Stimulated activated CD4-positive, alpha-beta T cell treated with anti-CD3 and anti-CD28 coated beads, Interleukin-12 subunit alpha, Interleukin-12 subunit beta, amount 100 ng/mL, for 48 hours (primary cell): ENCODE measurements at places on chromosomes 1 and 21.

GRCh38 chr1:228810878-228811711 lies 75.8 kb downstream of the RHOU start:
- DNase-seq: no peak

DNA sequence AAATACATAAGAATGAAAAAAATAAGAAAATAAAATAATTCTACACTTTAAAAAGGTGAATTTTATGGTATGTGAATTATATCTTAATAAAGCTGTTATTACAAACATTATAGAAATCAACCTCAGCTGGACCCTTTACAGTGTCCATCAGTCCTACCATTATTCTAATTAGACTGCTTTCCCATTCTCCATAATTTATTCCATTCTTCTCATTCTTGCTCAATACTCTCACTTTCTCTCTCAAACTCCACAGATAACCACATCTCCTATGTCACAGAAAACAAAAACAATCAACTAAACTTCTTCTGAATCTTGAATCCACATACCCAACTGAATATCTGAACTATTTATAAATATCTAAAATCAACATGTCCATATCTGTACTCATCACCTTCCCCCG lies 11.6 kb downstream of the HFM1 start:
- DNase-seq: no peak

- DNase-seq: no peak
These were observed 39.0 kb downstream of the LRRC8C start for GRCh38 chr1:89671775-89672488.

- DNase-seq: no peak
These were observed 61.3 kb upstream of the DIP2A start for GRCh38 chr21:46397211-46397905.

- DNase-seq: no peak
These were observed 129.0 kb downstream of the SYF2 start for GRCh38 chr1:25103164-25103795.

DNA sequence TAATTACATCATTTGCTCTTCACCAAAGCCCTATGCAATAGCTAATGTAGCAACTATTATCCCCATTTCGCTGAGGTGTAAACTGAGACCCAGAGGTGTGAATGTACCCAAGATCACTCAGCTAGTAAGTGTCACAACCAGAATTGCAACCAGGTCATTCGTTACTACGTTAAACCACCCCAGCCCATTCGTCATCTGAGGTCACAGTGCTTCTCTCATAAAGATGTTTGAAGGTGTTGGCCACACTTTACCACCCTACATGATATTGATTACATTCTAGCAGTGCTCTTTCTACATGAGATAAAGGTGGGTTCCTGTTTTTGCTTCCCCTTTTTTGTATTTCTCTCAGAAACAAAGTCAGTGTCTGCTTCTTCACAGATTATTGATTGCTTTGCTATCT lies 195.3 kb downstream of the ZBTB18 start:
- no peak for DNase-seq

DNA sequence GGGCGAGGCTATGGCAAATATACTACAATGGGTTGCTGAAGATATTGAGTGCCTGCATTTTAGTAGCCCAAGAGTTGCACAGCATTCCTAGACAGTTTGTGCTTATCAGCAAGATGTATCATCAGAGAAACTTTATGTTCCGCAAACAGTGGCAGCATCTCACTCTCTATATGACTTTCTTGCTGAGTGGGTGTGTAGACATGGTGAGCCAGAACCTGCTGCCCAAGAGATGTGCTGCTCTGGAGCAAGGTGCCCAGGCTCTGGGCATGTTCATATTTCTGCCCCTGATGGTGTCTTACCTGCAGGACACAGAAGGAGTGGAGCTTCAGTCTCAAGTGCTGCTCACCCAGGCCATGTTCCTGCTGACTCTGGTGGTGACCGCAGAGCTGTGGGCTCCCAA lies 8.2 kb upstream of the RGSL1 start:
- no peak for DNase-seq

- no peak for DNase-seq
These were observed 8.9 kb downstream of the XKR8 start for GRCh38 chr1:27968692-27969091.

- no peak for DNase-seq
These were observed 211.7 kb upstream of the UBE2U start for GRCh38 chr1:63991685-63992084.

DNA sequence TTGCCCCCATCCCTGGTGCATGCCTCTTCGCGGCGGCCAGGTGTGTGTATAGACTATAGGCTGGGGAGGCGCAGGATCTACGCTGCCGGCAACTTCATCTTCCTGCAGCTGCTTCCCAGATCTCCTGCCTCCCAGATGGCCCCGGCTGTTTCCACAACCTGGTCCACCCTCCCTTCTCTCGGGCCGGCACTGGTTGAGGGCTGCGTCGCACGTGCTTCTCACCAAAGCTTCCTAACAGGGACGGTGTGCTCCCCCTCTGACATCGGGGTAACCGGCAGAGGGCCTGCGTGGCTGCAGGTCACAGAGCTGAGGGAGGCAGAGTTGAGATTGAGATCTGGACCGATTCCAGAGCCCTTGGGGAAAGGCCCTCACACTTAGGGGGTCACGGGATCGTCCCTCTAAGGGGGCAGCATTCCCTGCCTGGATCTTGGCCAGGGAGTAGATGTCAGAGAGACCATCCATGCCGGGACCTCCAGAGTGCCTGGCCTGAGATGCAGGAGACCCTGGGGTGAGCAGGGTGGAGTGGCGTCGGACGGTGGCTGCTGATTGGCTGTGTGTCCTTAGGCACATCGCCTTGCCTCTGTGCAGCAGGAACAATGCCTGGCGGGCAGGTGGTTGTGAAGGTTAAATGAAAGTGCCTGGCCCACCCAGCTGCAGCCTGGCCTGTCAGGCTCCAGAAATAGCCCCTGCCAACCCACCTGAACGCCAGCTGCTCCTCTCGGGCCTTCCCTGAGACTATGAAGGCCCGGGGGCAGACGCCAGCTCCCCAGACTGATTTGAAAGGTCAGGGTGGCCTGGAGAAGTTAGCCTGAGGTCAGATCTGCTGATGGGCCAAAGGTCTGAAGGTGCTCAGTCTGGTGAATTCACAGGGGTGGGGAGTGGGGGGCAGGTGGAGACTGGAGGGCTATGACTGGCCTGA lies 6.1 kb upstream of the MASP2 start:
- DNase-seq: no peak

DNA sequence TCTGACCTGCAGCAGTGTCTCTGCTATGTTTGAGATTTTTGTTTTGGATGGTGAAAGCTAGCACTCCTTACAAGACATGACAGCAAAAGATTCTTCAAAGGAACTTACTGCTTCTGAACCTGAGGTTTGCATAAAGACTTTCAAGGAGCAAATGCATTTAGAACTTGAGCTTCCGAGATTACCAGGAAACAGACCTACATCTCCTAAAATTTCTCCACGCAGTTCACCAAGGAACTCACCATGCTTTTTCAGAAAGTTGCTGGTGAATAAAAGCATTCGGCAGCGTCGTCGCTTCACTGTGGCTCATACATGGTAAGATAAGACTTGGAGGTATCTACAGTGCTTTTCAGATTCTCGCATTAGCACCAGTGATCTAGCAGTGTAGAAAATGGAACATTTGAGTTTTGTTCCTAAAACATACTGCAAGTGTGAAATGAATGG lies 200.2 kb downstream of the PDE4B start:
- no peak for DNase-seq

GRCh38 chr1:72037745-72038343 lies 244.5 kb downstream of the NEGR1 start:
- DNase-seq: no peak

- DNase-seq: no peak
These were observed 12.5 kb upstream of the GUCA2A start for GRCh38 chr1:42176902-42177519.

GRCh38 chr1:25890239-25891034 lies 14.9 kb upstream of the PAQR7 start:
- DNase-seq: no peak

GRCh38 chr1:114588196-114588689 lies 6.8 kb upstream of the BCAS2 start:
- DNase-seq: no peak

DNA sequence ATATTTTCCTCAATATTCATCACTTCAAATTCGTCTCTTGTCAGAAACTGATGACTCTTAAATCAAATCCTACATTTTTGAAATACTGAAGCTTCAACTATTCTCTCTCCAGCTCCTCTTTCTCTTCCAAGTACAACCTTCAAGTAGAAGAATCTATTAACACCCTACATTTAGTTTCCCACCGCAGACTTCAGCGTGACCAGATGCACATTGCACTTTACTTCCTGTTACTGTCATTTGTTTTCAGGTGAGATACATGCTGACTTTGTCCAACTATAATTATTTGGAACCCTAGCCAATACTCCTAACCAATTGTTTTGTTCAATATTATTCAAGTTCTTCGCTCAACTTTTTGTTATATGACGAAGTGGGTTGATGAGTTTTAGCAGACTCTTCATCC lies 116.0 kb downstream of the MRPL39 start:
- DNase-seq: no peak
